Stimulated activated CD4-positive, alpha-beta T cell treated with anti-CD3 and anti-CD28 coated beads, Interleukin-12 subunit alpha, Interleukin-12 subunit beta, amount 100 ng/mL, for 48 hours (primary cell): ENCODE measurements at places on chromosomes 1 and 21.
A peak's percentile ranks its signal among the peaks of the same experiment; 100 is the strongest.

GRCh38 chr1:92877792-92878191 lies 46.0 kb downstream of the RPL5 start:
- no peak for DNase-seq

- no peak for DNase-seq
These were observed 66.5 kb upstream of the LRRN2 start for GRCh38 chr1:204751883-204752687.

- no peak for DNase-seq
These were observed 40.9 kb downstream of the ACTL8 start for GRCh38 chr1:17795836-17796645.

GRCh38 chr1:9068981-9069325 lies 482 bp downstream of the SLC2A5 start:
- DNase-seq = no peak

DNA sequence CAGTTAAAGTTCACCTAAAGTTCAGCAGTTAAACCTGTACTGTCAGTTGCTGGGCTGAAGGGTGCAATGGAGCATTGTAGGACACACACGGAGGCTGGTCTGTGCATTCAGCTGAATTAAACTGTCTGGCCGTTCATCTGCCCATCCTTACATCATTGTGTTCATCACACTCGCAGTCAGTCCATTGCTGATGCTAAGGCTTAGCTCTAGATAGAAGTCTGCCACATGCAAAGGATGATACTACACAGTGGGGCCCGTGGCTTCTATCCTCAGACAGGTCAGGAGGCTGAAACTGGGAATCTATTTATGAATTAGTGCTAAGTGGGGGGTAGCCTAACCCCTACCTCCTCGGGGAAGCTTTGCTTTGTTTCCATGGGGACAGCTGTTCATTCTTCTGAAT lies 60.4 kb downstream of the CNIH3 start:
- DNase-seq = no peak

- DNase-seq = no peak
These were observed 3.4 kb downstream of the DDX59 start for GRCh38 chr1:200666309-200666708.

DNA sequence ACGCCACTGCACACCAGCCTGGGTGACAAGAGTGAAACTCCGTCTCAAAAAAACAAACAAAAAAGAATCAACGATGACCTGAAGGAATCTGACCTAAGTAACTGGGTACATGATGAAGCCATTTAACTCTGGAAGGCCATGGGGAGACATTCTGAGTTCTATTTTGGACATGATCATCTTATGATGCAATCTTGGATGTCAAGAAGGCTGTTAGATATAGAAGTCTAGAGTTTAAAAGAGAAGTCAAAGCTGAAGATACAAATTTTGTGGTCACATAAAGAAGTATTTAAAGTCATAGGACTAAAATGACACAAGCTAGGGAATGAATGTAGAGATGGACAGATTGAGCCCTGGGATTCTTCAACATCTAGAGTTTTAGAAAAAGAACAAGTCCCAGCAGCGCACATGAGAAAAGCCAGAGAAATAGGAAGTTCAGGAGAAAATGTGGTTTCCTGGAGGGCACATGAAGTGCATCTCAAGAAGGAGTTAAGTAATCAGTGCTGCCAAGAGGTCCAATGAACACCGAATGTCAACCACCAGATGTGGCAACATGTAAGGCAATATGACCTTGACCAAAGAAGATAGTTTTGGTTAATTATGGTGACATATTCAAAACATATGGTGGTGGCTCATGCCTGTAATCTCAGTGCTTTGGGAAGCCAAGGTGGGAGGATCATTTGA lies 26.8 kb downstream of the ELK4 start:
- no peak for DNase-seq

- no peak for DNase-seq
These were observed 1.5 kb downstream of the PARP1 start for GRCh38 chr1:226406401-226406881.

- DNase-seq = no peak
These were observed 109.9 kb downstream of the IGSF21 start for GRCh38 chr1:18217398-18218043.

DNA sequence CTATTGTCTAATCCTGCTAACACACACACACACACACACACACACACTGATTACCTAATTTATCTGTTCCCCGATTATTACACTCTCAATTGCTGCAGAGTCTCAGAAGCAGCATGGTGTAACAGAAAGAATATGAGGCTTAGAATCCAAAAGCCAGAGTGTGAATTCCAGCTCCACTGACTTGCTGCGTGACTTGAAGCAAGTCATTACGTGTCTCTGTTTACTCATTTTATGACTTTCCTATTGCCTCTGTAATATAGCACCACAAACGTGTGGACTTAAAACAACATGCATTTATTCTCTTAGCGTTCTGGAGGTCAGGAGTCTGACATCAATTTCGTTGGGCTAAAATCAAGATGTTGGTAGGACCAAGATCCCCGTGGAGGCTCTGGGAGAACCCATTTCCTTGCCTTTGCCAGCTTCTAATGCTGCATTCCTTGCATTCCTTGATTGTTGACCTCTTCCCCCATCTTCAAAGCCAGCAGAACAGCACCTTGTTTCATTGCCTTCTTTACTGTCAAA lies 55.9 kb upstream of the ATP5PO start:
- no peak for DNase-seq

GRCh38 chr1:64986903-64987871 lies 20.8 kb upstream of the JAK1 start:
- no peak for DNase-seq

DNA sequence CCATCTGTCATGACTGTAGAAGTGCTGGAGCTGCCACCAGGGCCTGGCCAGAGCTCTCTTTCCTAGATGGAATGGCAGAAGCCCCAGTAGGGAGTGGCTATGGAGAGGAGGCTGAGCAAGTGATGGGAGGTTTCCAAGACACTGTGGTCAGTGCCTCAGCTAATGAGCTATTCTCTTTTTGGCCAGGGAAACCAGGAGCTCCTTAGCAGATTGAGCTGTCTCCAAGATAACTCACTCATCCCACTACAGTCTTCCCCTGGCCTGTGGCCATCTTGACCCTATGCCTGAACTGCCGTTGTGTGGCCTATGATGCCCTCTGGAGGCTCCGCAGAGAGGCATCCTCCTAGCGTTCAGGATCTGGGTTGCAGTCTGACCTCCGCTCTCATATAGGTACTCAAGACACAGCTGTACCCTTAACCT lies 60.5 kb downstream of the ERI3 start:
- no peak for DNase-seq

- DNase-seq = no peak
These were observed 9.2 kb downstream of the S100A10 start for GRCh38 chr1:151984313-151984956.

- DNase-seq = peak; percentile 78
These were observed 2.3 kb upstream of the KCNC4 start for GRCh38 chr1:110207831-110208230.

- DNase-seq = no peak
These were observed 156.2 kb downstream of the DENND1B start for GRCh38 chr1:197619008-197619640.

- DNase-seq = no peak
These were observed 33.0 kb upstream of the ZBTB8B start for GRCh38 chr1:32431736-32432400.

DNA sequence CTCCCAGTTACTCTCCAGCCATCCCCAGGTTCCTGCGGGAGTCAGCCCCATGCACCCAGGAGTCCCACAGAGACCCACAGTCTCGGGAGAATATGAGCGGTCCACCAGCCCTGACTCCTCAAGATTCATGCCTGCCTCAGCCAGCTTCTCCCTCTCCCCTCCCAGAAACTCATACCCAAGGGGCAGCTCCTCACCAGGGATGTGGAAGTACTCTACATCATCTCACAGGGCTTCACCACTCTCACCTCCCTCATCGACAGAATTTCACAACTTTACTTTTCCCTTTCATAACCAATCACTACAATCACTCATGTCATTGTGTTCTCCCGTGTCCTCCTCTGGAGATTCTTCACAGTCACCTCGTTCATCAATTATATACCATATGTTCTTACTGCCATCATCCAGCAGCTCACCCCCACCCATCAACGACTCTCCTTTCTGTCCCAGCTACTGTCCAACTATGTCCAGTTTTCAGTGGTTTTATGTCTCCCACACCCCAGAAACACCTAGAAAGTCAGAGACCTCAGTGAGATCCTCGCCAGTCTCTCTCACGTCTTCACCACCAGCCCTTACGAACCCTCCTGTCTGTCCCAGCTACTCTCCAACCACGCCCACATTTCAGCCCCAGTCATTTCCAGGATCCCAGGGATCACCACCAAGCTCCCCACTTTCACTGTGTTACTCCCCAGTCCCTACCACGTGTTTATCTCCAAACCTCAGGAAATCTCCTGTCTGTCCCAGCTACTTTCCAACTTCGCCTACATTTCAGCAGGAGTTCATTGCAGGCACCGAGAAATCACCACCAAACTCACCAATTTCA lies 1530.1 kb upstream of the TPTE start:
- DNase-seq = no peak

DNA sequence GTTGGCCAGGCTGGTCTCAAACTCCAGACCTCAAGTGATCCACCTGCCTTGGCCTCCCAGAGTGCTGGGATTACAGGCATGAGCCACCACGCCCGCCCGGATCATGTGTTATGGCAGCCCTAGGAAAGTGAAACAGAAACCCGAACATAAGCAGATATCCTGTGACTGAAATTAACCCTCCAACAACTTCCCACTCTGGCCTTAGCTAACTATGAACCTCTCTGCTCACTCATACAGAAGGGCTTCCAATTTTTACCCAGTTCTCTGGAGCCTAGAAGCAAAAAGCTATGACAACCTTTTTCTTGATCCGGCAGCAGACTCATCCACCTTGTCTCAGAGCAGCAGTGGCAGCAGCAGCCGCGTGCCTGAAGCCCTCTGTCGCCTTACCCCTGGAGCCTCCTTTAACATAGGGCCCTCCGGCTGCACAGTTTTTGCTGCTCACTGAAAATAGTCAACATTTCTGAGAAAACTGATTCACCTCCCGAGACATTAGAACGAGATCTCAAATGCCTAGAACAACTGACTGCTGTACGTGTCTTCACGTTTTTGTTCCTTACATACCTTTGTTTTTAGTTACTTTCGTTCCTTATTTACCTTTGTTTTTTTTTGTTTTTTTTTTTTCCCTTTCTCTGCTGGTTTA lies 9.3 kb downstream of the CBR1 start:
- no peak for DNase-seq

DNA sequence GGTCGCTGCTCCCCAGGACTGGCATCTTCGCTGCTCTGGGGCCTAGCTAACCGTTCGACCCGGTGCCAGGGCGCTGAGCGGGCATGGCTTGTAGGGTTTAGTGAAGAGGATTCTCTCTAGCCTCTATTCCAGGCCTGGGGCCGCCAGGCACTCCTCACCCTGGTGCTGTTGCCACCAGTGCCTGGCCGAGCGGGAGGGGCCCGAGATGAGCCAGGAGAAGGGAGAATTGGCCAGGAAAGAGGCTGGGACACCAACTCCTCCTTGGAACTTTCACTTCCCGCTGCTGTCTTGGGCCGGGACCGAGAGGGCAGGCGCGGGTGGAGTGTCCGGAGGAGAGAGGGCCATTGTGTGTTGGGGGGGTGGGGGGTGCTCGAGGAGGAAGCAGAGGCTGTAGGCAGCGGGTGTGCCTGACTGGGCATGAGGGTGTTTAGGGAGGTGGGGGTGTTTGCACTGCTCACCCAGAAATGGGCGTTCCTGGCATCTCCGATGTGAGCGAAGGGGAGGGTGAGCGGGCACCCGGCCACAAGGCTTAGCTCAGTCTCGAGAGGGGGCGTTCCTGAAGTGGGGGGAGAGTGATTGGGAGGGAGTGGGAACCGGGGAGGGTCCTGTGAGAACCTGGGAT lies 772 bp downstream of the ADAM15 start:
- no peak for DNase-seq

DNA sequence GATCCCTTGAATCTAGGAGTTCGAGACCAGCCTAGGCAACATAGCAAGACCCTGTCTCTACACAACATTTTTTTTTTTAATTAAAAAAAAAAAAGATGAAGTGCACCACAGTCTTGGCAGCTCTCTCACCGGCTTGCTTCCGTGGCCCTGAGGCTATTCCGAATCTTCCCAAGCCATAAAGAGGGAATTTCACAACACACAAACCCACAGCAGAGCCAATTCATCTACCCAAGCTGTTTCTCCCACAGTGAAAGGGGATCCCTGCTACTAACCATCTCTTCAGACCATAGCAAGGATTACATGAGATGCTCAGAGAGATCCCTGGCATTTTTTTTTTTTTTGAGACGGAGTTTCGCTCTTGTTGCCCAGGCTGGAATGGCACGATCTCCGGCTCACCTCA lies 8.3 kb upstream of the CHD5 start:
- DNase-seq = no peak

DNA sequence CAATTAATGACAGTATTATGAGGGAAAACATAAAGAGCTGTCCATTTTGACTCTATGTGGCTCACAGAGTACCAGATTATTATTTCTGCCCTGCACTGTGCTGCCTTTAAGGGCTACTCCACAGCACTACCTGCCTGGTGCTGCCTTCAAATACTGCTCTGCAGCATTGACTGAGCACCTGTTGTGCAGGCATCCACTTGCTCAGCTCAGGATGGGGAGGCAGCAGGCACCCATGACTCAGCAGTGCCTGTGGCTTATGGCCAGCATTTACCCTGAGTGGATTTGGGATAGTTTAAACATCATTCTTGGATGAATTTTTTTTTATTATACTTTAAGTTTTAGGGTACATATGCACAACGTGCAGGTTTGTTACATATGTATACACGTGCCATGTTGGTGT lies 953 bp upstream of the KPRP start:
- no peak for DNase-seq

DNA sequence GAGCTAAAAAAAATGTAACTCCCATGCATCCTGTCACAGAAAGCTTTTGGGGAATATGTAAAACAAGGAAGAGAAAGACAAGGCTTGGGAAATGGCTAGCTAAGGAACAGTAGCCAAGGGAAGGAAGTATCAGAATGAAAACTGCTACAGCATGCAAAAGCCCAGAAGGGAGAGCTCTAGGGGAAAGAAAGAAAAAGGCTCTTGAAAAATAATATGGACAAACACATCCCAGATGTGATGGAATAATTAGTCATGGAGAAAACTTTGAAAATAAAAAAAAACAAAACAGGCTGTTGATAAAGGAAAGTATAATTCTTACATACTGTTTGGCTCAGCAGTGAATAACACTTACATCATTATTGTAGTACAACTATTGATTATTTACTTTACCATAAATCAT lies 47.9 kb upstream of the VCAM1 start:
- no peak for DNase-seq

- DNase-seq = no peak
These were observed 10.7 kb downstream of the PLA2G5 start for GRCh38 chr1:20080441-20081352.

GRCh38 chr1:116721451-116722007 lies 32.7 kb upstream of the CD2 start:
- DNase-seq = no peak

- no peak for DNase-seq
These were observed 8.8 kb downstream of the MUL1 start for GRCh38 chr1:20499105-20499504.

GRCh38 chr1:114355240-114355639 lies 155.8 kb downstream of the TRIM33 start:
- no peak for DNase-seq

DNA sequence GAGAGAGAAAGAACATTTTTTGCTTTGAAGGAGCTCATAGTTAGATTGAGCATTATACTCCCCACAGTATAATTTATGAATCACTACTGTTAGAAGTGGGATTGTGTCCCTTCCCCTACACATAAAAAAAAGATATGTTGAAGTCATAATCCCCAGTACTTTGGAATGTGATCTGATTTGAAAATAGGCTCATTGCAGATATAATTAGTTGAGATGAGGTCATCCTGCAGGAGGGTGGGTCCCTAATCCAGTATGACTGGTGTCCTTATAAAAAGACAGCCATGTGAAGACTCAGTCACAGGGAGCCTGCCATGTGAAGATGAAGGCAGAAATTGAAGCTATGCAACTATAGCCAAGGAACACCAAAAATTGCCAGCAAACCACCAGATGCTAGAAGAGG lies 76.4 kb downstream of the TGFB2 start:
- DNase-seq = no peak
